Urothelium cell line (cell line): ENCODE measurements at places on chromosomes 1 and 21.

- DNase-seq, result no peak
These were observed 82.0 kb downstream of the UBIAD1 start for GRCh38 chr1:11354893-11355553.

- no peak for DNase-seq
These were observed 63.1 kb downstream of the KIF21B start for GRCh38 chr1:200960236-200960947.

GRCh38 chr1:183484254-183484653 lies 12.0 kb downstream of the SMG7 start:
- no peak for DNase-seq

GRCh38 chr1:223765036-223765718 lies 52.8 kb downstream of the CAPN2 start:
- DNase-seq, result no peak

DNA sequence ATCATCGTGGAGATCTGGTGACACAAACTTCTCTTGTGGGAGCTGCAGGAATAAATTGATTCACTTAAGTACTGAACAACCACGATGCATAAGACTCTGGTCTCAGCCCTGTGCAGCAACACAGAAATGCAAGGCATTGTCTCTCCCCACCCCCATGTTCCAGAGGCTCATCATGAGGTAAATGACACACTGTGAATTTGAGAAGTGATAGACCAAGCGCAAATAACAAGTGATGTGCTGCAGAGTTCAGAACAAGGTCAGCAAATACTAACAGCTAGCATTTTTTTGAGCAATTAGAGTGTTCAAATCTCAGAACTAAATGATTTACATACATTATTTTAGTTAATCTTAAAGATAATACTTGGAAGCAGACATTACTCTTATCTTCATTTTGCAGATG lies 223.7 kb downstream of the SEC16B start:
- no peak for DNase-seq

DNA sequence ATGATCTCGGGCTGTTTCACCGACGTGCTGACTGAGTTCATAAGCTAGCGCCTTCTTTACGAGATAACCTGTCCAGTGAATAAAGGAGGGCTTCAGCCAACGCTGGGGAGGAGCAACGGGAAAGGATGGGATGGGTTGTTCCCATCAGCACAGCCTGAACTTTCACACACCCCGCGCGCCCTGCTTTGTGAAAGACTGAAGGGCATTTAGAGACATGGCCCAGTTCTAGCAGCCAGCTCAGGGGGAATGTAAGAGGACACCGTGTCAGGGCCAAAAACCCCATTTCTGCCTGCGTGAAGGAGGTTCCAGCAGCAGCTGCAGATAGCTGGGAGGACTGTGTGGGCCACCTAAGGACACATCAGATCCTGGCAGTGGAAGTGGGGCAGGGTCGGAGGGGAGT lies 255.1 kb upstream of the RAB4A start:
- DNase-seq, result no peak

DNA sequence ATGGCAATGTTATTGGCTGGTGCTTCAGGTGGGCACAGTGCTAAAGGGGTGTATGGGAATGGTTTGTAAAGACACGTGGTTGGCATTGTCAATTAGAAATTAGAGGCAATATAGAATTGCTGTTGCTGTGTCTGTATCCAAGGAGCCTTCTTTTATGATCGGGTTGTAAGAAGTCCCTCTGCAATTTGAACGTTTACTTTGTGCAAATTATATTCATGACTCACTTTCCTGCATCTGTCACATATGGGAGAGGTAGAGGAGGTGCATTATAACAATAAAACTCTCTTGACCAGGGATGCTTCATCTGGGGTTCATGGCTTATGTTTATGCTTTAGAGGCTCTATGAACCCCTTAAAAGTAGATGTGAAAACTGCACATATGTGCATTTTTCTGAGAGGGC lies 130.4 kb upstream of the DNAH14 start:
- DNase-seq, result no peak

DNA sequence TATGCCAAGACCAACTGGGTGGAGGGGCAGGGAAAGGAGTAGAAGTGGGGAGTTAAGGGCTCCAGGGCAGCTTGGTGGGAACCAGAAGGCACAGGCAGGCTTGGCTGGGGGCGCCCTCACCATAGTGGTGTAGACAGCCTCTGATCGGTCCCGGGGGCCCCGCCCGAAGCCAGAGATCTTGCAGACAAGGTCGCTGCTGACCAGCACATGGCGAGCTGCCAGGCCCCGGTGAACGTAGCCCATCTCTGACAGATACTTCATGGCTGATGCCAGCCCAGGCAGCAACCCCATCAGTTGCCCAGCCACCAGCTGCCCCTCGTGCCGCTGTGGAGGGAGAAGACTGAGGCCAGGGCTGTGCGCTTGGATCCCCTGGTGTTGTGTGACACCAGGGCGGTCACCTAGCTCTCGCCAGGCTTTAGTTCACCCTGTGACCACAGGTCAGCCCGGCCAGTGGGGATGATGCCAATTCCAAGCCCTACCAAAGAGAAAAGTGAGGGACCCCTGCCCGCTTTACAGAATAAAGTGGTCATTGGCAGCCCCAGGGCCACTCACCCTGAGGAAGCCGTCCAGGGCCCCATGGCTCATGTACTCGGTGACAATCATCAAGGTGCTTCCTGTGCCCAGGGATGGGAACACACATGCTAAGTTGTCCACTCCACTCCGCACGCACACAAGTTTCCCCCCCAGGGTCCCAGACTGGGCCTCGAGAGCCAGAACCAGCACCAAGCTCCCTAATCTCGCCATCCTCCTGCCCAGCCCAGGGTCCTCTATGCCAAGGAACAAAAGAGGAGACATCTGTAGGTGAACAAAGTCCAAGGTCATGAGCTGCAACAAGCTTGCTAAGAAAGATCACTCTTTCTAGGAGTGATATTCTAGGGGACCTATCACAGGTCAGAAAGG lies 28.2 kb downstream of the CDCA8 start:
- no peak for DNase-seq

GRCh38 chr1:44315521-44315920 lies 39.5 kb downstream of the ERI3 start:
- no peak for DNase-seq

- DNase-seq, result no peak
These were observed 15.1 kb downstream of the GJA5 start for GRCh38 chr1:147745271-147745670.

DNA sequence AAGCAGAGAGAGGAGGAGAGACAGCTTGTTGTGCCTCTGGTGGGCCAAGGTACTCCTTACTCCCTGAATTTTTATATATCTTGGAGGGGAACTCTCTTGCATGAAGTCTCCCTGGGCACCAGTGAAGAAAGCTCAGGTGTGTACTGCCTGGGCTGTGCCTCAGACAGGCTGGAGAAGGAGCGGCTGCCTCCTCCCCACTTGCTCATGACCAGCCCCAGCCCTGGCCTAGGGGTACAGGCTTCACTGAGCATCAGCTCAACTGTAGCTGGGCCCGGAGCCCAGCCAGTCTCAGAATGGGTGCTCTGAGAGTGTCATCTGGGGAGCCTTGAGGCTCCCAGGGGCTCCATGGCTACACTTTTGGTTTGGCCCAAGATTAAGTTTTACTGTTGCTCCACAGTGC lies 44.8 kb upstream of the TENT5C start:
- no peak for DNase-seq

DNA sequence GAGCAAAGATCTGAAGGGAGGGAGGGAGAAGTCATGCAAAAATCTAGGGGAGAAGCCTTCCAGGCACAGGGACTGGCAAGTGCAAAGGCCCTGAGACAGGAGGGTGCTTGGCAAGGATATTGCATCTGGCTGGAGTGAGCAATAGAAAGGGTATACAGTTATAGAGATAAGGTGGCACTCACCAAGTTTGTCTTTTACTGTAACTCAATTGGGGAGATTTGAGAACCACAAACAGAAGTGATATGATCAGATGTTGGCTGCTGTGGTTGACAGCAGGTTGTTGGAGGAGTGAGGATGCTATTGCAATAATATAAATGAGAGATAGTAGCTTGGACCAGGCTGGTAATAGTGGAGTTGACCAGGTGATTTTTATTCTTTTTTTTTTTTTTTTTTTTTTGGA lies 25.6 kb downstream of the MCOLN3 start:
- DNase-seq, result no peak

DNA sequence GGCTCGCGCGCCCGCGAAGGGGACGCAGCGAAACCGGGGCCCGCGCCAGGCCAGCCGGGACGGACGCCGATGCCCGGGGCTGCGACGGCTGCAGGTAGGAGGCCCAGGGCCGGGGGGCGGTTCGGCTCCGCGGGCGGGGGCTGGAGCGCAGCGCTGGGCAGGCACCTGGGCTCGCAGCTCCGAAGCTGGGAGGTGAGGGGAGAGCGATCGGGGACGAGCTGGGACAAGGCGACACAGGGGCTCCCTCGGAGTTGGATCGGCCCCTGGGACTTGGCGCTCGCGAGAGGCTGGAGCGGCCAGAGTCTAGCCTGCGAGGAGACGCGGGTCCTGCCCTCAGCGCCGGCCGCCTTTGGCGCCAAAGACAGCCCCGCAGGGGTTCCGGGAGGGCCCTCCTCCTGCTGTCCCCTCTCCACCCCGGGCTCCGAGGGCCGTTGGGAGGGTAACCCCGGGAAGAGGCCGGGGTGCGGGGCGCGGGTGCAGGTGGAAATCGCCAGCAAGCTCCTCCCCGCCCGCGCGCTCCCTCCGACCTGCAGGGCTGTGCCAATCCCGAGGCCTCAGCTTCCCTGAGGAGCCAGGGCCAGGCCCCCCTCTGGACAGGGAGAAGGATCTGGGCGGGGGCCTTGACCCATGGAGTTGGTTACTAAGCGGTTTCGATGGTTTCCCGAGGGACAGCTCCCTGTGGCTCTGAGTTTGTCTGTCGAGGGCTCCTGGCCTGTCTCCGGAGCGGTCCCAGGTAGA lies 401 bp downstream of the TP73 start:
- DNase-seq, result peak; percentile 40

DNA sequence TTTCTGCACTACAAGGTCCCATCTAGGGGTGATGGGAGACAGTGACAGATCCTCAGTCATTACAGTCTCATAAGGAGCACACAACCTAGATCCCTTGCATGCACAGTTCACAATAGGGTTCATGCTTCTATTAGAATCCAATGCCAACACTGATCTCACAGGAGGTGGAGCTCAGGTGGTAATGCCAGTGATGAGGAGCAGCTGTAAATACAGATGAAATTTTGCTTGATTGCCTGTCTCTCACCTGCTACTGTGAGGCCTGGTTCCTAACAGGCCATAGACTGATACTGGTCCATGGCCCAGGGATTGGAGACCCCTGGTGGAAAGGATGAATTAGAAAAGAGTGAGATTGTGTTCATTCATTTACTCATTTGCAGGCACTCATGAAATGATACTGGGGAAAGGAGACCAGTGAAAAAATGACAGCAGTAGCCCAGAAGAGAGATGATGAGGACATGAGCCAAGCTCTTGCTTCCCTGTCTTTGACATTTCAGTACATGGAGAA lies 251.6 kb upstream of the DUSP10 start:
- DNase-seq, result no peak
